NCI-H1694 treated with DMSO at 0.1 percent for 48 hours (cell line): ENCODE measurements at places on chromosomes 6 and 20.
A peak's percentile ranks its signal among the peaks of the same experiment; 100 is the strongest.

- peak; percentile 91 for DNase-seq
Measured at GRCh38 chr6:69580706-69581105, 216.1 kb downstream of the LMBRD1 start.

- no peak for DNase-seq
Measured at GRCh38 chr6:121438869-121439268, 3.4 kb downstream of the GJA1 start.

DNA sequence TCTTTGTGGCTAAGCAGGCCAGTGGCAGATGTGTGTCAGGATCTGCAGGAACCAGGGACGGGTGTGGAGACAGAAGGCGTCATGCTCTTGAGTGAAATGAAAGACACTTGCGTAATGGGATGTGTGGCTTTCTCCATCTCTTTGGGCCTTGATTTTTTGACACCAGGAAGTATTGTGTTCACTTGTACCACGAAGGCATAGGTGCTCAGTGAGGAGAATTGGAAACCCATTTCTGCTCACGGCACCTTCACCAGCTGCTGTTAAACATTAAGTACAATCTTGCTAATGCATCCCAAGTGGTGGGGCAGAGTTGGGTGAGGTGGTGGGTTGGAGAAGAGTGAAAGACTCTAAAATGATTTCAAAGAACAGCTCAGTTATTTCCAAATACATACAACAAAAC is 30.0 kb downstream of the GJA10 start:
- no peak for DNase-seq

DNA sequence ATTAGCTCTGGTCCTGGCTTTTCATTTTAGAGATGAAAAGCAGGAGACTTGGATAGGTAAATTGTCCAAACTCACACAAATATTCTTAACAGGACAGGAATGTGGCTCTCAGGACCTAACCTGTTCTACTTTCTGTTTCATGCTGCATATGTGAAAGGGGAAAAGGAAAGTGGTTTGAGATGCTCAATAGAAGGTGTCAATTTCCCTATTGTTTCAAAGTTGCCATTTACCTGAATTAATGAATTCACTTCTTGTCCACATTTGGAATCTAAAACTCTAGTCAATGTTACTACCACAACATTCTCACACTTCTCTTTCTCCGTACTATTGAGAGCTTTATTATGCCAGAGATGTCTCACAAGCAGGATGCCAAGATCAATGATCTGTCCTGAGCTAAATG is 4.8 kb upstream of the EFHC1 start:
- DNase-seq, result no peak

- DNase-seq, result no peak
Measured at GRCh38 chr6:137099689-137100403, 55.1 kb upstream of the IL20RA start.

DNA sequence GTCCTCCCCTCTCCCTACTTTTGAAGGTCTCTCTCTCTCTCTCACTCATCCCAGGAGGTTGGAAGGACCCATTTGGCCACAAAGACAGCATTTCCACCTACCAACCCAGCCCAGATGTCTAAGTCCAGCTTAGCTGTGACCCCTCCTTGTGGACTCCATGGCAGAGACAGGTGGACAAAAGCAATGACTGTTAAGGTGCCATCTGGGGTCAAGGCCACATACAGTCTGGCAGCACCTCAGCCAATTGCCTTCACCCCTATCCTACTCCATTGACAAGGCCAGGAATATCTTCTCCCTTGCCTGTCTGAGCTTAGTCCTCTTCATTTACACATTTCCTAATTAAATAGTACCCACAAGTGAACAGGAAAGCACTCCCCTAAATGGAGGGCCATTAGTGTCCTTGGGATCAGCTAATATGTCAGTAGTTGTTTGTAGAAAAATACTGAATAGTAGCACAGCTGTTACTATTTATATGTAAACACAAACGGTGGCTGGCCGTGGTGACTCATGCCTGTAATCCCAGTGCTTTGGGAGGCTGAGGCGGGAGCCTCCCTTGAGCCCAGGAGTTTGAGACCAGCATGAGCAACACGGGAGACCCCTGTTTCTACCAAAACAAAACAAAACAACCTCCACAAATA is 28.8 kb downstream of the GCM1 start:
- no peak for DNase-seq

GRCh38 chr6:34531580-34532201 is 24.4 kb downstream of the SPDEF start:
- DNase-seq, result no peak

DNA sequence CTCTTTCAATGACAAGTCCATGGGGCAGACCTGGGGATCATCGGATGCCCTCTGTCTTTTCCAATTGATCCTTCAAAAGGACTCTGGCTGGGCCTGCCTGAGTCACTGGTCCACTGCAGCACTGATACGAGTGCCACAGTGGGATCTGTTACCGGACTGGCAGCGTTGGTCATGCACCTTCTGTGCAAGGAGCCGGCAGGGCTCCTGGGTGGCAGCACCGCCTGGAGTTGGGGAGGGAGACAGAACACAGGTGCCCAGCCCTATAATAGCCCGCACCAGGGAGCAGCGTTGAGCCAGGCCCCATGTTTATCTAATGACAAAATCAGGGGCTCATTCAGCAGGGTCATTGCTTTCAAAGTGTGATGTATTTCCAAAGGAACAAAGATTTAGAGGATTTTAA is 64.2 kb upstream of the NXT1 start:
- no peak for DNase-seq

- no peak for DNase-seq
Measured at GRCh38 chr20:11895861-11896387, 21.8 kb upstream of the BTBD3 start.

DNA sequence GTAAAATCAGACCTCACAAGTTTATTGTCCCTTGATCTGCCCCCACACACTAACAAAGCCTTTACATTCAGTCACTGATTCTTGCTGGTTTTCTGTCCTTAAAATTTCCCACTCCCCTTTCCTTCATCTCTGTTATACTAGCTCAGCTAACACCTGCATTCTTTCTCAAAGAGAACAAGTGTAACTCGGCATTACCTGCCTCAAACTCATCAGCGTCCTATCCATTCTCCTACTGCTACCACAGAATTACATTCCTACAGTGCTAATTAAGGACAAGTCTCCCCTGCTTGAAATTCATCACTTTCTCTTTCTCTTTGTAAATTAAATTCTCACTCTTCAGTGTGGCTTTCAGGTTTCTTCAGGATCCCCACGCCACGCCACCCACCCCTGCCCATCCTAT is 773.2 kb downstream of the FRK start:
- DNase-seq, result no peak

GRCh38 chr20:45036044-45036755 is 64.7 kb downstream of the KCNS1 start:
- no peak for DNase-seq

DNA sequence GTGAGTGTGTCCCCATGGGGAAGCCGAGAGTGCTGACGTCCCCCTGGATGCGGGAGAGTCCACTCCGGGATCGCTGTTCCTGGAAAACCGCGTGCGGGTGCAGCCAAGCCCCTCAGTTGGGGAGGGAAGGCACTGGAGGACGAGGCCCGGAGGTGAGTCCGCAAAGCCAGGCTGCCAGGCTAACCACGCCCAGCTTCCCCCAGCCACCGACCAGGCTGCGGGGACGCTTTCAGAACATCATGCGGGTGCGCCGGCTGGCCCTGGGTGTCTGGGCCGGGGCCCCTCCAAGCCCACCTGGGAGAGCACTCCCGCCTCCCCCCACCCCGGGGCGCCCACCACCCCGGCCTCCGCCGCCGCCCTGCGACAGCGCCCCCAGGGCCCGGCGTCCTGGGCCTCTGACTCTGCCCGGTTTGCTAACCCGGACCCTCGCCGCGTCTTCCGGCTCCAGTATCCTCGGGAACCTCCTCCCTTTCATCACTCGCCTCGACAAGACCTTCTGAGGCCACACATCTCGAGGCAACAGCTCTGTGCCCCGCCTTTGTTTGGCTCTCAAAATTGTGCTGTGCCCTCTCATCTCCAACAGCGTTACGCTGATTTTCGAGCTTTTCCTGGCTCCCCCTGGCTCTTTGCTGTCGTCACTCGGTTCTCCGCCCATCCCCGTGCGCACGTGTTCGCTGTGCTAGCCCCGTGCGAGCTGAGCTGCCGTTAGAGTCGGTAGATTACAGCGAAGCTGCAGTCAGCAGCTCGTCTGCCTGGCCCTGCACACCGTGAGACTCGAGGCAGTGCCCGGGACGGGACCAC is 47.1 kb upstream of the ENTPD6 start:
- DNase-seq, result no peak

DNA sequence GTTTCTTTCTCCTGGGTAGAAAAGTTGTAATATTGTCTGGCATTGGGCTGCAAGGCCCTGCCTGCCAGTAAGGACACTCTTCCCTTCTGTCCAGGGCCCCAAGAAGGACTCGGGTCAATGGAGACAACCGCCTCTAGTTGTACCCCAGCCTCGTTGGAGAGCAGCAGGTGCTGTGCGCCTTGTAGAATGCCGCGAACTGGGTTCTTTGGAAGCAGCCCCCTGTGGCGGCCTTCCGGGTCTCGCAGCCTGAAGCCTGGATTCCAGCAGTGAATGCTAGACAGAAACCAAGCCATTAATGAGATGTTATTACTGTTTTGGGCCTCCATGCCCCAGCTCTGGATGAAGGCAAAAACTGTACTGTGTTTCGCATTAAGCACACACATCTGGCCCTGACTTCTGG is 37.0 kb downstream of the PLCG1 start:
- no peak for DNase-seq

DNA sequence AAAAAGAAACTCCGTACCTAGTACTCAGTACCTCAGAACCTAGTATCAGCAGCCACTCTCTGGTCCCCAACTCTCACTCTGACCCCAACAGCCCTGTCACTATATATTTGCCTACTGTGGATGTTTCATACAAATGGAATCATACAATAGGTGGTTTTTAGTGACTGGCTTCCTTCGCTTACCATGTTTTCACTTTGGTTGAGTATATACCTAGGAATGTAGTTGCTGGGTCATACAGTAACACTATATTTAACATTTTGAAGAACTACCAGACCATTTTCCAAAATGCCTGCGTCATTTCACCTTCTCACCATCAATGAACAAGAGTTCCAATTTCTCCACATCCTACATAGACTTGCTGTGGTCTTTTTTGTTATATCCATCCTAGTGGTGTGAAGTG is 283.2 kb downstream of the GMDS start:
- DNase-seq, result no peak

DNA sequence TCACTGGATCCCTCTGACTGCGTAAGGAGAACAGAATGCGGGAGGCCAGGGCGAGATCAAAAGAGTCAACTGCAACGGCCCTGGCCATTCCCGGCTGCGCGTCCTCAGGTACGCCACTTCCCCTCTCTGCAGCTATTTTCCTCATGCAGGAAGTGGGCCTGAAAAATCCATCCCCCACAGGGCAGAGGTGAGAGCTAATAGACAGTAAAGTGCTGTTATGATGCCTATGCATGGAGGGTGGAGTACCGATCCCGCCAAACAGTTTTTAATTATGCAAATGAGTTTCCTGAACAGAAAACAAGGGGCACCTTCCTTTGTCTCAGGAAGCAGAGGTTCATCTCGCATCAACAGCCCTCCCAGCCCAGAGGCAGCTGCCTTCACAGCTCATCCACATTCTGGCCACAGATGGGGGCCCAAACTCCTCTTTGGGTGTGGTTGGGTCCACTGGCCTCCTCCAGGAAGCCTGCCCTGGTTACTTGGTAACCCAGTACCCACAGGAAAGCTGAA is 9.3 kb downstream of the PREX1 start:
- DNase-seq, result no peak

DNA sequence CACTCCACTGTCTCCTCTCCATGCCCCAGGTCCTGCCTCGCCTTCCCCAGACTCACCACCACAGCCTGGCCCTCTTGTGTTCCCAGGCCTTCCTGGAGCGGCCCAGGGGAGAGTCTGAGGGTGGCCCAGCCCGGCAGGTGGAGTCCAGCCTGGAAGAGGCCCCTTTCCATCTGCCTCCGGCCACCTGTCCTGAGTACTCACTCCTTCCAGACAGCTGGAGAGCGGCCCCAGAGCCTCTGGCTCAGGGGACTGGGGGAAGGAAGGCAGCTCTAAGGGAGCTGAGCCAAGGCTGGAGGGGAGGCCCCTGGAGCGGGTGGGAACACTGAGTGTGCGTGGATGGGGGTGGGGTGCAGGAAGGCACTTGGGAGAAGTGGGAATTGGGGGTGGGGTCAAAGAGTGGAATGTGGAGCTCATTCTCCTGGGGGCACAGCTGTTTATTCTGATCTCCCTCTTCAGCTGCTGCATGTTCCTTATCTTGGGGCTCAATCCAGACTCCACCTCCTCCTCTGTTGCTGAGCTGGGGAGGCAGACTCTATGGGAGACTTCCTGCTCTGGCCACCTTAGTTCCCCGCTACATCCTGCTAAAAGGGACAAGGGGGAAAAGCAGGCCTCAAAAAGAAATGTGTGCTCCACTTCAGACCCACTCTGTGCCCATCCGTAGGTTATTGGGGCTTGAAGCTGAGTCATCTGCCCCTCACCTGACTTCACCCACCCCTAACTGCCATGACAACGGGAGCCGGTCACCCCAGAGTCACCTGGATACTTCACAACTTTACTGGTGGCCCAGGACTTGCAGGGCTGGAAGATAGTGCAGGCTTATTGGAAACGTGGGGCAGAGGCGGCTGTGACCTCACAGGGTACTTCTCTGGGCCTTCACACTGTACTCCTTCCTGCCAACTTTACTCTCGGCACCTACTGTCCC is 19.5 kb upstream of the TAF8 start:
- DNase-seq, result no peak
